ENCODE measurements at places on chromosomes 3 and 15.
A peak's percentile ranks its signal among the peaks of the same experiment; 100 is the strongest.

DNA sequence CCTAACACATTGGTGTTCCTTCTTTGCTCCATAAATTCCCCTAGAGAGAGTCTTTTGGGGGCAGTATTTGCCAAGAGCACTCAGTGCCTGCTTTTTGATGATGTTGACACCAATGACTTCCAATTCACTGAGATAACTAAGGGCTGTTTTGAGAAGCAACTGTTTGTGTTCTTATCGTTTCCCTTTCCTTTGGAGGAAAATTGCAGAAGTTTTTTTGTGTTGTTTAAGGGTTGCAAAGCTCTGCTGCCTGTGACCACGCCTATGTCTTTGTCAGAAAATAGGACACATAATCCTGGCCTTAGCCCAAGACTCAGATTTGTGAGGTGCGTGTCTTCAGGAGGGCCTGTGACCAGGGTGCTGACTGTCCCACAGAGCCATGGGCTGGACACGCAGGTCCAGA lies 99.6 kb downstream of the FAM43A start:
- DNase-seq, result no peak

DNA sequence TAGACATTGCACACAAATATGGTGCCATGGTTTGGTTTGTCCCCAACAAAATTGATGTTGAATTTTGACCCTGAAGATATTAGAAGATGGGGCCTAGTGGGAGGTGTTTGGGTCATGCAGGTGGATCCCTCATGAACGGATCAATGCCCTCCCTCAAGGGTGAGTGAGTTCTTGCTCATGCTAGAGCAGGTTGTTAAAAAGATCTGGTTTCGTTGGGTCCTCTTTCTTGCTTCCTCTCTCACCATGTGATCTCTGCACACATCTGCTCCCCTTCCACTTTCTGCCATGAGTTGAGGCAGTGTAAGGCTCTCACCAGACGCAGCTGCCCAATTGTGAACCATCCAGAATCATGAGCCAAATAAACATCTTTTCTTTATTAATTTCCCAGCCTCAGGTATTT lies 87.8 kb upstream of the MDFIC2 start:
- DNase-seq, result no peak

DNA sequence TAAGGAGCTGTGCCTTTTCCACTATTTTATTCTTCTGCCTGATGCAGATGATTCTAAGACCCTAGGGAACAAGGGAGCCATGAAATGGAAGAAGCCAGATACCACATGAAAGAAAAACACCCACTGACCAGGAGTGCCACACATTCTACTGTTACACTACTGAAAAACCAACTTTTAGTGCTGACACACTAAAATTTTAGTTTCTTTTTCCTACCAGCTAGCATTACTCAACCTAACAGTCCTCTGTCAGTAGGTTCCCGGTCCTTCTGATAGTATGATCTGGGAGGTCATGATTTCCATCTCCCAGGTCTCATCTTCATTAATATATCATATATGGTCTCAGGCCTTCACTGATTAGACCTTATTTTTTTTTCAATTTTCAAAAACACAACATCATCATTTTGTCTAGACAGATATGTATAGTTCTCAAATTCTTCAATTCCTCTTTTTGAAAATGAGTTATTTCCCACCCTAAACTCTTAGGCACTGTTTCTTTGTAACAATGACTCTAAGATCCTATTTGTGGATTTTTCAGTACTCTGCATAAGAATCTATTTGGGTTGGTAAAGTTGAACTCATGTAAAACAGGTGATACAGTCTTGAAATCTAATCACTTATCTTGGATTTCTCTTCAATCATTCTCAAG lies 321.8 kb downstream of the CTNNB1 start:
- DNase-seq, result no peak

GRCh38 chr15:25931851-25932250 lies 68.7 kb upstream of the ATP10A start:
- no peak for DNase-seq

DNA sequence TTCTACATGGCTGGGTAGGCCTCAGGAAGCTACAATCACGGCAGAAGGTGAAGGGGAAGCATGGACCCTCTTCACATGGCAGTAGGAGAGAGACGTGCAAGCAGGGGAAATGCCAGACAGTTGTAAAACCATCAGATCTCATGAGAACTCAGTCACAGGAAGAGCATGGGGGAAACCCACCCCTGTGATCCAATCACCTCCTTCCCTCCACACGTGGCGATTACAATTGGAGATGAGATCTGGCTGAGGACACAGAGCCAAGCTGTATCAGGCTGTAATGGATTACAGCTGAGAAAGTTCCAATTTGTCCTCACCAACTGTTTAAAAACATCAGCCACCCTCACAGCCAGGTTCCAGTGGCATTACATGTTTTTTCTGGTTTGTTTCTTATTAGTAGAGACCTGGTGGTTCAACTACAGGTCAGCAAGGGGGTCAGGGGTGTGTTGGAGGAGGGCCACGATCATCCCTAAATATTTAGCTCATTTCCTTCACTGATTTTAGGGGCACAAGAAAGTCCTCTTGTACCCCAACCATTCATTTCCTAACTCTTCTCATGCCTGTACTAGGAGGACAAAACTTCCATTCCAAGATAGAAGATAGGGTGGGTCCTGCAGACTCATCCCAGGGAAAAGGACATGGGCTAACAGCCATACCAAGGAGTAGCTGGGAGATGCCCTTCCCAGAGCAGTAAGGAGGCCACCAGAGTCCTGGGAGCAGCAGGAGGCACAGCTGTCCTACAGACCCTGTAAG lies 54.4 kb downstream of the ANXA2 start:
- no peak for DNase-seq

- DNase-seq, result no peak
These were observed 124.5 kb upstream of the TBL1XR1 start for GRCh38 chr3:177321819-177322218.

DNA sequence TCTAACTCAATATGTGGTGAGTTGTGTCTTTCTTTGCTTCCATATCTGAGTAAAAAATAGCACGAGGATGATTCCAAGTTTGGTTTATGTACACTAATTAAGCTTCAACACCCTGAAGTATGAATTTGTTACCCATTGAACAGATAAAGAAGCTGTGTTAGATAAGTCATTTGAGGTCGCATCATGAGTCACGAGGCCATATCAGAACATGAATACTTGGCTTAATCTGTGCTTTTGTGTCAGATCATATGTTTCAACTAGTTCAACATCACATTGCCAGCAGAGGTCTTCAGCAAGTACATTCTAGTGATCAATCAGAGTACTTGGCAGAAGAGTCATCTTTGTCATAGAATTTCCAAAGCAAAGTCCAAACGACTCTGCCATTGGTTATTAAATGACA lies 26.3 kb upstream of the MITF start:
- DNase-seq, result no peak

- no peak for DNase-seq
These were observed 29.5 kb downstream of the ABHD2 start for GRCh38 chr15:89117790-89118189.

DNA sequence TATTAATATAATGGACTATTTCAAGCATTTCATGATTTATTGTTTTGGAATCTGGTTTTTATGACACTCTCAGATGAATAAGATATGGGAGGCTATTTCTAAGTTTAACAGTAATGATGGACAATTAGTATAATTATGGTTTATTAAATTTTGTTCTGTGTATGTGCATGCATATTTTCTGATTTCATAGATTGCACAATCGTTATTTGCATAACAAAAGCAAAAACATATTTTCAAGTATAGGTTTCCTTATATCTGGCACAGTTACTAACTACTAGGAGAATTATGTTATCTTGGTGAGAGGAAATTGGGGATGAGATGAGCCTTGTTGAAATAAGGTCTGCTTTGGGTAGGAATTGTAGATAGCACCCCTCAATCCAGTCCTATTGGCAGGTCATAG lies 413.1 kb downstream of the MCTP2 start:
- no peak for DNase-seq

DNA sequence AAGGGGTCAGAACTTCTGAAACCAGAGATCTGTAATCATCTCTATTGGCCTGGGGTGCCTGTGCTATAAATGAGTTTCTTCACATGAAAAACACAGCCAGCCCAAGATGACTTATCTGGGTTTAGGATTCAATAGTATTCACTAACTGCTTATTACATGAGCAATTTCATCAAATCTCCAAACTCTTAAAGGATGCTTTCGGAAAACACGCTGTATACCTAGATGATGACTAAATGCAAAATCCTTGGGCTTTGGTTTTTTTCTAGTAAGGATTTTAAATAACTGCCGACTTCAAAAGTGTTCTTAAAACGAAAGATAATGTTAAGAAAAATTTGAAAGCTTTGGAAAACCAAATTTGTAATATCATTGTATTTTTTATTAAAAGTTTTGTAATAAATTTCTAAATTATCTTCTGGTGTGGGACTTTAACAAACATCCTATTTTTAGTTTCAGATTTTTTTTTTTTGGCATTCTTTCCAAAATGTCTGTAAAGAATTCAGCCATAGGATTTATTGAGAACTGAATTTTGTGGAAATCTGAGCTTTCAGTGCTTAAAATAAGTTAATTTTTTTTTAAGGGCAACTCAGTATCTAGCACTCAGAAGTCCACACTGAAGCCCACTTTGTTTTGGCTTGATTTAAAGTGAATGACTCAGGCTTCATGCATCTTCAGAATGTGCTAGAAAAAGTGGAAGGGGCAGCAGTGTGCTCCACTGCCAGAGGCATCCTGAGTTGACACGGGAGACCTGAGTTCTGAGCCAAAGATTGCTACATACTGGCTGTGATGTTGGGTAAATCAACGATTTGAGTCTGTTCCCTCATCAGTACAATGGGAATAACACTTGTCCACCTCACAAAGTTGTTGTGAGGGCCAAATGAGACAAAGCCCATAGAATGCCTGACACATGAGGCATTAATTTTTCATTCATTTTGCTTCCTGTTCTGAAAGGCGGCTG lies 18.7 kb downstream of the TMEM43 start:
- DNase-seq, result no peak

GRCh38 chr15:98803228-98804056 lies 155.1 kb downstream of the IGF1R start:
- no peak for DNase-seq

DNA sequence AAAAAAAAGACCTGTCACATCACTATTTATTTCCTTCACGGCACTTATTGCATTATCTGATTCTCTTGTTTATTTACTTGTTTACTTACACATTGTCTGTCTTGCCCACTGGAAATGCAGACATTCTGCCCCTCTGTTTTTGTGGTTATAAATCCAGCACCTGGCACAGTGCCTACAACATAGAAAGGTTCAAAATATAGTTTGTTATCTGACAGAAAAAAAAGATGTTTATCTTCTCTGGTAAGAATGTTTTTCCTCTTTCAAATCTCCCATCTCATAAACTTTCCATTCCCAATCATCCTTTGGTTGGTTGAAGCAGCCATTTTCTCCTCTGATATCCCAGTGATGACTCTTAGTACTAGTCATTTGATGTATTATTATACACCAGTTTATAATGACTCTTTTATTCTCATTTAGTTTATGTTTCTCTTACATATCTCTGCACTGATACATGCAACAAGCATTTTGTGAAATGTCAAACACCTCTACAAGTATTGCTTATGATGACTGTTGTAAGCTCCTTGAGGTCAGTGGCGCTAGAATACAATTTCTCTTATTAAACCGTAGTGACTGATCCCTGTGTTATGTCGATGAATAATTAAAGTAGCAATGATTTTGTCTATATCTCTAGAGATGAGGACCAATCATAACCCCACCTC lies 398.4 kb upstream of the TBL1XR1 start:
- no peak for DNase-seq

DNA sequence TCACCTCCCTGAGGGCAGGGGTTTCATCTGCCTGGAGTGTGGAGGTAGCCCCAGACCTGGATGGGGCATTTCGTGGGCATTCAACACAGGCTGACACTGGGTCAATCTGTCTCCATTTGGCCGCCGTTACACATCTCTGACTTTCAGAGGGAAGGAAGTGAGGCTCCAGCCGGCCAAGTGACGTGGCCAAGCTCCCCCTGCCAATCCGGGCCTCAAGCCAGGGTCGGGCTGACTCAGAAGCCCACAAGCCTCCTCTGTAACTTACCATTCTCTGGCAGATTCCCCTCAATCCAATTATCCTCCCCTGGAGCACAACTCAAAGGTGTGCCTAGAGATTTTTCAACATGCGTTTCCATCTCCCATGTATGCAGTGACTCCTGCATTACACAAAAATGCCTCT lies 227.6 kb downstream of the KLF13 start:
- no peak for DNase-seq

- peak; percentile 26 for DNase-seq
These were observed 111.9 kb downstream of the SLC9A9 start for GRCh38 chr3:143736205-143736997.

GRCh38 chr15:36501063-36501678 lies 78.3 kb upstream of the CDIN1 start:
- peak; percentile 81 for DNase-seq

DNA sequence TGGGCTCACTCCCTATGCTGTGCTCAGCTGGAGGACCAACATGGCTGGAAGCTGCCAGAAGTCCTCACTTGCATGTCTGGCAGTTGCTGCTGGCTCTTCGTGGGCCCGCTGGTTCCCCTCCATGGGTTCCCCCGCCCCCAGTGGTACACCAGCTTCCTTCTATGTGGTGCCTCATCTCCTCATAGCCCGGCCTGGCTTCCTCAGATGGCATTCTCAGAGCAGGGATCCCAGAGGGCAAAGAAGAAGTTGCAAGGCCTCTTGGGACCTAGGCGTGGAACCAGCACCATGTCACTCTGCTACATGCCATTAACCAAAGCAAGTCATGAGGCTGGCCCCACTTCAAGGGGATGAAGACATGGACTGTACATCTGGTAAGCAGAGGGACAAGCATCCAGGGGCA lies 2.9 kb upstream of the CFAP92 start:
- no peak for DNase-seq

GRCh38 chr3:49158792-49159191 lies 7.3 kb downstream of the CCDC71 start:
- DNase-seq, result no peak

DNA sequence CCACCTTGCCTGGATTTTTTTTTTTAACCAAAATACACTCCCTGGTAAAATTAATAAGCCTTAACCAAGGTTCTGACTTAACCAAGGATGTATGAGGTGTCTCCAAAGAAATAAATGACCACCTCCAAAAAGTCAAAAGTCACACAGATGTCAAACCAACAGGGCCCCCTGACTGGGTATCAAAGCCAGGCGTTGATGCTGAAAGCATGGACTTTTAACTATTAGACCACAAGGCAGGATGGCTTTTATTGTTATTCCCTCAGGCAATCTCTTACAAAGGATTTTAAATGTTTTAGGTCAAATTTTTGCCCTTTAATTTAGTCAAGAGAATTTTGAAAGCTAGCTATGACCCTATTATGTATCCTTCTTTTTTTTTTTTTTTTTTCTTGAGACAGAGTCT lies 60.4 kb downstream of the OSTN start:
- DNase-seq, result no peak

GRCh38 chr15:89019436-89019835 lies 68.8 kb upstream of the ABHD2 start:
- DNase-seq, result no peak

DNA sequence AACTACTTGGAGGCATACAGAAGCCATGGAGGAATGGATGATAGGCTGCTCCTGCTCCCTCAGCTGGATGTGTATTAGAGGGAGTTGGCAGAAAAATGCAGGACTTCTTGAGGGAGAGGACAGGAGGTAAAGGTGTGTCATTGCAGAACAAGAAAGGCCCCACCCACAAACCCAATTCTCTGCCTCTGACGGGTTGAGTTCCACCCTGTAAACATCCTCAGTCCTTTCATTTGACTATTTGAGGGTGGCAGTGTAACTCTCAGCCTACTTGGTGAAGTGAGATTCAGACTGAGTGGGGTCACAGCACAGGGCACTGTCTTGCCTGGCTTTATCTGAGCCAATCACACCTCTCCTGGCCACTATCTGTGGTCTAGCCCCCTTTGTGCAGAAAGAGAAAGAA lies at the start of gene TPRG1:
TSS of gene TPRG1 (plus strand) at position 265 of the 400 bp plus-strand sequence. CDS start 35,414 bp downstream, outside the sequence.
- DNase-seq, result no peak

GRCh38 chr3:15531346-15531745 lies 9.8 kb upstream of the COLQ start:
- DNase-seq, result no peak

All from SK-N-DZ (cell line).